ENCODE measurements at places on chromosomes 3 and 15.

GRCh38 chr15:93041159-93041547 lies 47.9 kb downstream of the RGMA start:
- DNase-seq, result no peak

- no peak for DNase-seq
These were observed 41.6 kb downstream of the GSK3B start for GRCh38 chr3:120052677-120053076.

- DNase-seq, result peak; percentile 42
These were observed 20.2 kb upstream of the BTLA start for GRCh38 chr3:112519424-112520001.

- no peak for DNase-seq
These were observed 47.3 kb downstream of the ITGB5 start for GRCh38 chr3:124839896-124840295.

DNA sequence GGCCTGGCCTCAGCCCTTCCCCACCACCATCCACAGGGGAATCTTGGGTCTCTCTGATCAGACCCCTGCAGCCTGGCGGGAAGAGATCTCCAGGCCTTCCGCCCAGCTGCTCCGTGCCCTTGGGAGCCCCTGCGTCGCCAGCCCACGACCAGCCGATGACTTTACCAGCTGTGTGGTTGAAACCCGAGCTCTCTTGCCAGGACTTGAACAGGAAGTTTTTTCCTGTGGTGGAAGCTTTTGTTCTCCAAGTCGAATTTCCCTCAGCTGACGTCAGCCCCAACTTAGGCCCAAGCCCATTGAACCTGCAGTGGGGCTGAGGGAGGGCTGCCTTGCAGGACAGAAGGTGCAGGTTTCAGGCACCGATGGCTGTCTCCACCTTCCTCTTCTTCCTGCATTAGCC lies 51.7 kb upstream of the SMAD3 start:
- DNase-seq, result no peak

DNA sequence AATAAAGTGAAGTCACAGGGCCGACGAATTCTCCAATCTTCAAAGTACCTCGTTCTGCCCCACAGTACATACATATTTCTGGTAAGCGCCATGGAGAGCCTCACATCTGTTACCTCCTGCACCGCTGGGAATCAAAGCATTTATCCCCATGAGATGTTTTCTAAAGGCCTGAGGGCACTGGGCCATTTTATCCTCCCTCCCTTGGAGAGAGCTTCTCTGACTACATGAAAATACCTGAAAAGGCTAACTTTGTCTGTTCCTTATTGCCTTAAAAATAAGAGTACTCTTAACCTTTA lies 148.1 kb downstream of the RORA start:
- no peak for DNase-seq

DNA sequence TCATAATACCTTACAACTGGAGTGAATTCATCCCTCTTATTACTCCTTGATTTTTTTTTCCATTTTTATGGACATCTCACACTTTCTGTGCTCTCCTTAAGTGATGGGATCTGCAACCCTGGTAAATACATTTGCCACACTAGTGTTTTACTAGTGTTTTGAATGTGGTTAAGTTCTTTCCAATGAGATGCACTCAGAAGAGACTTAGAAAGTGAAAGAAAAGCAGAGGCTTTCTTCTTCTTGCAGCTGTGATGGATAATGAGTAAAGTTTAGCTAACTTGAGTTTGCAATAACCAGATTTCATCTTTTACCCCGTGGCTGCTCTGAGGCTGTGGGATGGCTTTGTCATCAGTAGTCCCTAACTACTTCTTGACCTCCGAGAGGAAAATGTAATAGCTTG lies 1248.4 kb downstream of the NSUN3 start:
- DNase-seq, result no peak

- DNase-seq, result no peak
These were observed 430 bp downstream of the SLCO2A1 start for GRCh38 chr3:134029256-134029733.

- DNase-seq, result no peak
These were observed 47.3 kb downstream of the PTPRG start for GRCh38 chr3:61608711-61609110.

DNA sequence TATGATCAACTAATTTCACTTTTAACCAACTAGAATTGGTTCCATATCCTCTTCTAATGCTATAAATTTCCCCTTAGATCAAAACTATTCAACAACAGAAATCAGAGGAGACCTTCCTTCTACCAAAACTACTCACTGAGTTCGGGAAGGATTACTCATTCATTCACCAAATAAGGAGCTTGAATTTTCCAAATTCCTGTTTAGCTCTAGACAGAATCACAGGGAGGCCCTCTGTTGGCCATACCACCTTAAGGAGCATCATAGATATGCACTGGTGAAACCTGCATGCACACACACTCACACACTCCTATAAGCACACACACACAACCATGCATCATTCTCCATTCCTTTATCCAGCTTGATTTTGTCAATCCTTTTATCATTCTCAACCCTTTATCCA lies 49.0 kb downstream of the SUCLG2 start:
- DNase-seq, result peak; percentile 5

GRCh38 chr3:32992310-32992686 lies 40.9 kb downstream of the CCR4 start:
- no peak for DNase-seq

Data from cerebellar cortex (tissue), 1 donor.